A673 (cell line): ENCODE measurements at places on chromosomes 1 and 21.
A peak's percentile ranks its signal among the peaks of the same experiment; 100 is the strongest.

GRCh38 chr1:220076861-220077762 lies 12.5 kb downstream of the BPNT1 start:
- no peak for DNase-seq

DNA sequence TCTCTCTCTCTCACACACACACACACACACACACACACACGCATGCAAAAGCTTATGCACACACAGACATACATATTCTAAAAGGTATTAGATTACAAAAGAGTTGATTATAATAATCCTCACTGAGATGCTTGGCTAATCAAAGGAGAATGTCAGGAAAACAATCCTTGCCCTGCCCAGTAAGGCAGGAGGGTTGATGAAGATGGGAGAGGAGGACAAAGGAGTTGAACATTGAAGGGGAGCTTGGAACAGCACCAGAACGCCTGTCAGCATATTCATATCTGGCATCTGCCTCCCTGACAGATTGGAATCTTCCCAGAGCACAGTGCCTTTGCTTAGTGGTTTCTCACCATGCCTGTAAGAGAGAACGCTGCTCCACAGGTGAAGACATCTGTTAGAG lies 68.6 kb upstream of the PALMD start:
- no peak for DNase-seq

DNA sequence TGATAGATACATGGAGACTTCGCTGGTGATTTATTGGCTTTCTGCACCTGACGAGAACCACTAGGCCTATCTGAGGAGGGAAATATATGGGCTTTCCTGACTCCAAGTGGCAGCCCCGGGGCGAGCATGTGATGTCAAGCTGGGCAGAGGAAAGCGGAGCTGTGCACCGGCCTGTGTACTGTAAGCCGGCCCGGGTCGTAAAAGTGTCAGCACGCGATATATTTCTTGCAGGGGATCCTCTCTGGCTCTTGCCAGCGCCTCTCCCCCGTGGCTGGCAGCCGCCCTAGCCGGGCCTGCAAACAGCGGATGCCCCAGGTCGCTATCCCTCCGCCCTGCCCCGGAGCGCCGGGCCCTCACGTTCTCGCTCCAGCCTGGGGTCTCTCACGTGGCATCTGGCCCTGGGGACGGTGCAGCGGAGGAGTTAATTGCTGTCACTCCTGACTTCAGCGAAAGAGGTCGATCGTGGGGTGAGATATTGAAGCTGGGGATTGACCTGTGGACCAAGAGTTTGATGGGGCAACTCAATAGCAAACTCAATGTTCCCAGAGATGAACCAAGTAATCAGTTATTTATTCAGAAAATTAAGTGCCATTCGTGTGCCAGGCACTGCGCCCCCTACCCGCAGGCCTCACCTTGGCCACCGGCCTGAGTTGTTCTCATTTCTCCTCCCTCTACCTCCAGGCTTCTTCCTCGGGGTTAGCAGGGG lies 41.0 kb upstream of the HAO2 start:
- peak; percentile 17 for DNase-seq

GRCh38 chr1:243440406-243440805 lies 184.6 kb downstream of the SDCCAG8 start:
- DNase-seq = no peak

GRCh38 chr1:116167625-116168276 lies 56.6 kb downstream of the MAB21L3 start:
- DNase-seq = no peak

GRCh38 chr1:241417258-241417657 lies 60.3 kb upstream of the RGS7 start:
- DNase-seq = no peak

GRCh38 chr1:3383679-3384078 lies 70.8 kb upstream of the ARHGEF16 start:
- DNase-seq = no peak

DNA sequence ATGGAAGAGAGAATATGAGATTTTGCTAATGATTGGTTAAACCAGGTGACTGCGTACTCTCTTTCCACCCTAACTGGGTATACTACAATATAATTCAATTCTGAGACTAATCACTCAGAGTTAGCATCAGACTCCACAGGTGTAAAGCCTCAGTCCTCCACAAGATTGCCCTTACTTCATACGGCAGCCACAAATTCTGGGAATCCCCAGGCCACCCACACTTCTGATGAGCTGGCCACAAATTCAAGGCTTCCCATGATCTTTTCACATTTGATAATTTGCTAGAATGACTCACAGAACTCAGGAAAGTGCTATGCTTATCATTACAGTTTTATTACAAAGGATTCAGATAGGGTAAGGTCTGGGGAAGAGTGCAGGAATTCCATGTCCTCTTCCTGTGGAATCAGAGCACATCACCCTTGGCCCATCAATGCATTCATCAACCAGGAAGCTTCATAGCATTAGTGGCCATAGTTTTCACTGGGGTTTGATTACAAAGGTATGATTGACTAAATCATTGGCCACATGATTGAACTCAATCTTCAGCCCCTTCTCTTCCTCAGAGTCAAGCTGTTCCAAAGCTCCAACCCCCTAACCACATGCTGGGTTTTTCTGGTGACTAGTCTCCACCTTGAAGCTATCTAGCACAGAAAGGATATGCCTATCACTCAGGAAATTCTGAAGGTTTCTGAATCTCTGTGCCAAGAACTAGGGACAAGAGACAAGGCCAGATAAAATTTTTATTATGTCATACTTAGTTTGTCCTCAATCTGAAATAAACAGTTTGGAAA lies 131.7 kb downstream of the HHIPL2 start:
- DNase-seq = no peak

DNA sequence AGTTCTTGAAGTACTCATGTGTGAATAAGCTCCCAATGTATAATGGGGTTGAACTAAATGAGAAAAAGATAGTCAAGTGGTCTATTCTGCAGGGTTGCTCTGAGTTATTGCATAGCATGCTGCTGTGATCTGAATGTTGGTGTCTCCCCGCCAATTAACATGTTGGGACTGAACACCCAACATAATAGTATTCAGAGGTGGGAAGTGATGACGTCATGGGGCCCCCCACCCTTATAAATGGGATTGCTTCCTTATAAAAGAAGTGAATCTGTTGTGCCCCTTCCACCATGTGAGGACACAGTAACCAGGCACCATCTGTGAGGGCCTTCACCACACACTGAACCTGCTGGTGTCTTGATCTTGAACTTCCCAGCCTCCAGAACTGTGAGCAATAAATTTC lies 50.2 kb downstream of the MAB21L3 start:
- no peak for DNase-seq

DNA sequence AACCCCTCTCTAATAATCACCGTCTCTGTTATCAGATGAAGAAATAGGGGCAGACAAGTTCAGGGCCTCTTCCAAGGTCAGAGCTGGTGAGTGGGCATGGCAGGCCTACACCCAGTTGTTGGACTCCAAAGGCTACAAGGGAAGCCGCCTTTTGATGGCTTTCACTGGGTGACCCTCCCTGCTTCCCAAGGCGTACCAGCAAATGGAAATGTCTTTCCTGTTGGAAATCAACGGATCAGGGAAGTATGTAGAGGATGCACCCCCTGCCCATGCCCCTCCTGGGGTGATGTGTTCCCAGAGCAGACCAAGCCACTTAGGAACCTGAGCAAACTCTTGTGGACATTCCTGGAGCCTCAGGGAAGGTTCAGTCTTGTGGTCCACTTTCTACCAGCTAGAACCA lies 47.4 kb downstream of the LGR6 start:
- DNase-seq = no peak

- no peak for DNase-seq
Measured at GRCh38 chr1:40266786-40267535, 8.9 kb downstream of the ZMPSTE24 start.

- DNase-seq = peak; percentile 19
Measured at GRCh38 chr1:245166471-245166885, 11.7 kb downstream of the KIF26B start.

DNA sequence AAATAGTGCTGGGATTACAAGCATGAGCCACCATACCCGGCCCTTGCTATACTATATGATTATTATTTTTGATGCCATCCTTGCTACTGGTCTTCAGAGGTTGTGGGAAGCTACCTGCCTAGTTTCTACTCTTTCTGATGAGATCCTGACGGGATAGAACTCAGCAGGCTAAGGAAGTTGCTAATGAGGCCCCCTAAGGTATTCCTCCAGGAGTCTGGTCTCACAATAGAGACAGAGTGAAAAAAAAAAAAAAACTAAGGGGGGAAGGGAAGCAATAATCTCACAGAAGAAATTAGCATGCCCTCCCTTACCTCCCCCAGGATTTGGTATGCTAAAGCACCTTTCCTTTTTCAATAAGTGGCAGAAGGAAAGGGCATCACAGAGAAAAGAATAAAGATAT lies 17.6 kb downstream of the INTS3 start:
- DNase-seq = peak; percentile 41

GRCh38 chr21:34834290-34834689 lies 165.5 kb downstream of the CLIC6 start:
- DNase-seq = no peak

DNA sequence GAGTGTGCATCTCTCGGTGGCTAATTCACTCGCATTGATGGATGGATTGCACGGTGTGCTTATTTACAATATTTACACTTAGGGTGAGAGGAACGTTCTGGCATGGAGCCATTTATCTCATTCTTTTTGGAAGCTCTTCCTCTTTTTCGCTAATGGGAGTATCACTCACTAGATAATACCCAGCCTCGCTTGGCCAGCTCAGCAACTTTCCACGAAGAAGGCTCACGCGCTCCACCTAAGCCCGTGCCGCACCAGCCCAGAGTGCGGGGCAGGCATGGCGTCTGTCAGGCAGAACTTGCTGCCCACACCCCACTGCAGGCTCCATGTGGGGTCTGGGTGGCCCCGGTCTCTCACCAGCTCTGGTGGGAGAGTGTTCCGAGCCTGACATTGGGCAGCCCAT lies 484.9 kb downstream of the NPHP4 start:
- DNase-seq = no peak

DNA sequence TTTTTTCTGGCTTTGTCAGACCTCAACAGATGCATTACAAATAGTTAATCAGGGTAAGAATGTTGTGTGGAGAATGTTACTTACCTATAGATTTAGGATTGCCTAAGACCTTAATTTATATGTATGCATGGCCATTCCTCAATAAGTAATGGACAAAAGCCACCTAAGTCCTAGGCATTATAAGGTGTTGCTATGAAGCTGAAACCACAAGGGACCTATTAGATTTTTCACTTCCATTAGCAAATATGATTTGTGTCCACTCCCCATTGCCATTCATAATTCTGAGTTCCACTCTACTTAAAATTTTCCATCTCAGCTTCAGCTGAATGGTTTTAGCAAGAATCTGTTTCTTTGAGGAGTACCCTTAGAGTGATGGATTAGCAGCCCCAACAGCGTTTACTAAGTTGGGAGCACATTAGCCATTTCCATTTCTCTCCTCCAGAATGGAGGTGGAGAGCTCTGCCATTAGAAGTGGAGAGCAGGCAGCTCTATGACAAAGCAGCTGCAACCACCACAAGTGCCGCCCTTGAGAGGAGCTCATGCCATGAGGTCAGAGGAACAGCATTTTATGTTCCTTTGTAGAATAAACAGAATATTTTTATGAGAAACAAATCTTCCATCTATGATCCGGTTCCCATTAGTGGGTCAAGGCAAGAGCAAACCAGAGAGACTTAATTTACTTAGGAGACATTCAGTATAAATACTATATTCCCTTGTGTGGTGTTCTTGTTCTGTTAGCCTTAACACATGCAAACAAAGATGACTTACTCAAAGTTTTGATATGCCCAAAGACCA lies 28.9 kb upstream of the C1orf87 start:
- DNase-seq = no peak

GRCh38 chr21:45504516-45505415 lies 37.5 kb downstream of the SLC19A1 start:
- DNase-seq = no peak

DNA sequence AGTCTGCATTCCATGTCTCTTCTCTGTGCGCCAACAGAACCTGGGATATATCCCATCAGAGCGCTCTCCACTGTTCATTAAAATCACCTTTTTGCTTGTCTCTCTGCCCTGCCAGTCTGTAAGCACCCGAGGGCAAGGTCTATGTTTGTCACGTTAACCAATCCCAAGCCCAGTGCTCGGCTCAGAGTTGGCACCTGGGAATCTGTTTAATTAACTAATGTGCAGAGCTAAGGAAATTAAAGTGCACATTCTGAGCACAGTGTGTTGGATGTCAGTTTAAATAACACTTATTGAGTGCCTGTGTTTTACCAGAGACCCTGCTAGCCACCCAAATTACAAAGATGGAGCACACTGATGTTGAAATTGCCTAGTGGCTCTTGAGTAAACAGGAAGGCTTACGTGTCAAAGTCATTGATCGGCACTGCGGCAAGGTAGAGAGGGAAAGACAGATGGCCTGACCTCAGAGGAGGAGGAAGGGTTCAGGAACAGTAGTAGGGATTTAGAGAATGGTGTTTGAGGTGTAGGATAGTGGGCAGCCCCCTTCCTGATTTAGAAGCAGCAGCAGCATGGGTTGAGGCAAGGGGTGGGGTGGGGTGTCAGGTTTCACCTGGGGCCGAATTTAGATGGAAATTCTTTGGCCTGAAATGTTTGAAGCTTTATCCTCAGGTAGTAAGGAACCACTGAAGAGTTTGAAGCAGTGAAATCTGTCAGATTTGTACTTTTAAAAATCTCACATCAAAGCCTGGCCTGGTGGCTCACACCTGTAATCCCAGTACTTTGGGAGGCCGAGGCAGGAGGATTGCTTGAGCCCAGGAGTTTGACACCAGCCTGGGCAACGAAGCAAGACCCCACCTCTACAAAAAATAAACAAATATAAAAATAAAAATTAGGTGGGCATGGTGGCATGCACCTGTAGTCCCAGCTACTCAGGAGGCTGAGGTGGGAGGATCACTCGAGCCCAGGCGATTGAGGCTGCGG lies 7.7 kb downstream of the ARMH1 start:
- DNase-seq = no peak

DNA sequence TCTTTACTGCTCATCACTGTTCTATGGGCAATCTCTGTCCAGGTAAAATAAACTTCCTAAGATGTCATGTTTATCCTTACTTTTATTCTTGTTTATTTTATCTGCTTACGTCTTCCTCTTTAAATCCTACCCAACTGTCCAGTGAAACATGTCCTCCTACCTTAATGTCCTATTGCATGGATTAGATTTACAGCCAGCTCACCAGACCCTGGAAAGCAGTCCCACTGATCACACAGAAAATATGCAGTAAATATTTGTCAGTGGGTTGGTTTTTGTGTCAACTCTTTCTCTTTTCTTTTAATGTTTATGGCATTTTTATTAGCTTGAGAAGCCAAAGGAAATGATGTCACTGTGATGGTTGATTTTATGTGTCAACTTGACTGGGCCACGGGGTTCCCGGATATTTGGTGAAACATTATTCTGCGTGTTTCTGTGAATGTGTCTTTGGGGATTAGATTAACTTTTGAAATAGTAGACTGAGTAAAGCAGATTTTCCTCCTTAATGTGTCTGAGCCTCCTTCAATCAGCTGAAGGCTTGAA lies 258.3 kb downstream of the SRGAP2C start:
- DNase-seq = peak; percentile 61

GRCh38 chr1:87510540-87510939 lies 181.9 kb downstream of the LMO4 start:
- DNase-seq = no peak
